ENCODE measurements at places on chromosomes 11 and 22. TPM values are rescaled to one million over a fixed set of nuclear protein-coding genes. Genes with fewer than 3 reads are reported as not detected.

TYR gene
- total RNA-seq, result not detected

TMEM45B gene
- 0.59 TPM for total RNA-seq

RAG1 gene
- total RNA-seq, result 0.82 TPM

GTF2H1 gene
- 24.1 TPM for total RNA-seq

MIF gene
- total RNA-seq, result 1,424 TPM

OPCML gene
- 1.5 TPM for total RNA-seq

RAB38 gene
- 17.5 TPM for total RNA-seq

Data from WTC11 (cell line).